Ecto neural progenitor cell (in vitro differentiated cells): ENCODE measurements at places on chromosomes 13 and 19.

- DNase-seq = no peak
Measured at GRCh38 chr19:34707661-34708060, 26.4 kb upstream of the ZNF181 start.

DNA sequence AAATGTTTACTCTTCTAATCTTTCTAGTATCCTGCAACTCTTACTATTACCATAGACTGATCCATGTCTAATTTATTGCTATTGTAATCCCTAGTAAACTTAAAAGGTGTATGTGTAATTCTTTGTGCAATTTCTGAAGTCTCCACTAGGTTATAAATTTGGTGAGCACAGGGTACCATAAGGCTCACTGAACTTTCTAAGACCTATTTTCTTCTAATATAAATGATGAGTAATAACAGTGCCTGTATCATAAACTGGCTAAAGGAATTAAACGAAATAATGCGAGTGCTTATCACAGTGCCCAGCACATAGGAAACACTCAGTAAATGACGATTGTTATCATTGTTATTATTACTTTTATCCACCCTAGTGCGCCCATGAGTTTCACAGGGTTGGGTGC is 119.1 kb downstream of the KLF12 start:
- no peak for DNase-seq

DNA sequence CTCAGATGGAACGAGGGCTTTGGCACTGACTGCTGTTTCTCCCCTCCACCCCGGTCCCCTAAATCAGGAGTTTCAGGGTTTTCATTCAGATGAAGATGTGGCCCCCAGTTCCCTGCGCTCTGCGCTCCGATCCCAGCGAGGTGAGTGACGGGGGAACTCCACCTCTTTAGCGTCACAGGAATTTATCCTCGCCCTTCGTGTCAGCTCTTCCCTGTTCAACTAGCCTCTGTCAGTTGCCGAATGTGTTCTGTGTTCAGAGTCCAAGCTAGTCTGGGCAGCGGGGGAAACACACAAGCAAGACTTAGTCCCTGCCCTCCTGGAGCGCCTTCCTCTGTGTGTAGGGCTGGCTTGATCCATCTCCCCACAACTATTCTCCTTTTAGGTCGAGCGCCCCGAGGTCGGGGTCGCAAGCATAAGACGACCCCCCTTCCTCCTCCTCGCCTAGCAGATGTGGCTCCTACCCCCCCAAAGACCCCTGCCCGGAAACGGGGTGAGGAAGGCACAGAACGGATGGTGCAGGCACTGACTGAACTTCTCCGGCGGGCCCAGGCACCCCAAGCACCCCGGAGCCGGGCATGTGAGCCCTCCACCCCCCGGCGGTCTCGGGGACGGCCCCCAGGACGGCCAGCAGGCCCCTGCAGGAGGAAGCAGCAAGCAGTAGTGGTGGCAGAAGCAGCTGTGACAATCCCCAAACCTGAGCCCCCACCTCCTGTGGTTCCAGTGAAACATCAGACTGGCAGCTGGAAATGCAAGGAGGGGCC is 1.8 kb downstream of the KMT2B start:
- no peak for DNase-seq

DNA sequence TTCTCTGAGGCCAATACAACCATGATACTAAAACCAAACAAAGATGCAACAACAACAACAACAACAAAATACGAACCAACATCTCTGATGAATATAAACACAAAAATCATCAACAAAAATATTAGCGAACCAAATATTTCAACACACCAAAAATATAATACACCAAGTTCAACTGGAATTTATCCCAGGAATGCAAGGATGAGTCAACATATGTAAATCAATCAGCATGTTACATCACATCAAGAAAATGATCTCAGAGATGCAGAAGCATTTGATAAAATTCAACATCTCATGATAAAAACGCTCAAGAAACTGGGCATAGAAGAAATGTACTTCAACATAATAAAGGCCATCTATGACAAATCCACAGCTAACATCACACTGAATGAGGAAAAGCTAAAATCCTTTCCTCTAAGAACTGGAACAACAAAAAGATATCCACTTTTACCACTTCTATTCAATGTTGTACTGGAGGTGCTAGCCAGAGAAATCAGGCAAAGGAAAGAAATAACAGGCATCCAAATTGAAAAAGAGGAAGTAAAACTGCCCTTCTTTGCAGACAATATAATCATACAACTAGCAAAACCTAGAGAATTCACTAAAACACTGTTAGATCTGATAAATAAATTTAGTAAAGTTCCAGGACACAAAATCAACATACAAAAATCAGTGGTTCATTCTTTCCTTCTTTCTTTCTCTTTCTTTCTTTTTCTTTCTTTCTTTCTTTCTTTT is 2448.7 kb upstream of the PCDH20 start:
- DNase-seq = no peak

DNA sequence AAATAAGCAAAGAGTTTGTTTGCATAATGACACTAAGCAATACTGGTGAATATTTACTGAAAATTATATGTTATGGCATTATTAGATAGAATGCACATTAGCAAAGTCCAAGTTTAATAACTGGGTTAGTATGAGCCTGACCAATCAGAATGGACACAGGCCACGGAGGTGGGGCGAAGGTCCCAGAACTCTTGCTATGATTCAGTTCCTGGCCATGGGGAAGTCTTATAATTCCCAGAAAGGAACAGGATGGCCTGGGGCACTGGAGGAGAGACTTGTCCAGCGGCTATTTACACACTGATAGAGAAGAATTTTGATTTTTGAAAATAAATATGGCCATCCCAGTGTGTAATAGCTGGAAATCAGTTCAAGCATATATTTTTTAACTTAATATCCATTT is 372.0 kb downstream of the EFNB2 start:
- DNase-seq = no peak

DNA sequence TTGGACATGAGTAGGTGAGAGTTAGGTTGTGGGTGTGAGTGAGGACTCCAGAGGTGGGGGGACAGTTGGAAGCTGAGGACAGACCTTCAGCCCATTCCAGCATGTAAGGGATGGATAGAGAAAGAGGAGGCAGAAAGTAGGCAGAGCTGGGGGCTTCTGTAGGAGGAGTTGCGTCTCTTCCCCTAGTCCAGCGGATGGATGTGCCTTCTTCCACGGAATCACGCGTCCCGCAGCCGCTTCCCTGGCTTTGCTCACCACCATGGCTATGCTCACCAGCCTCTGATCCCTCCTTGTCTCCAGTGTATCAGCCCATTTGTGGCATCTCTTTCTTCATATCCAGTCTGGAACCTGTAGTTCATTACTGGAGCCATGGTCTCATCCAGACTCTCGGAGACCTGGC is 5.6 kb downstream of the UBAC2 start:
- DNase-seq = no peak

DNA sequence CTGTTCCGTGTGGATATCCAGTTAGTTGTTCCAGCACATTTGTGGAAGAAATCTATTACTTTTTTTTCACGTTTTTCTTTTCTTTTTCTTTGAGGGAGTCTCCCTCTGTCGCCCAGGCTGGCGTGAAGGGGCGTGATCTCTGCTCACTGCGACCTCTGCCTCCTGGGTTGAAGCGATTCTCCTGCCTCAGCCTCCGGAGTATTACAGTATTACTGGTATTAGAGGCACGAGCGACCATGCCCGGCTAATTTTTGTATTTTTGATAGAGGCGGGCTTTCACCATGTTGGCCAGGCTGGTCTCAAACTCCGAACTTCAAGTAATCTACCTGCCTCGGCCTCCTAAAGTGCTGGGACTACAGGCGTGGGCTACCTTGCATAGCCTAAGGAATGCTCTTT is 43.6 kb downstream of the ZNF611 start:
- peak; percentile 29 for DNase-seq

GRCh38 chr13:83221813-83222241 is 660.4 kb downstream of the SLITRK1 start:
- DNase-seq = no peak

DNA sequence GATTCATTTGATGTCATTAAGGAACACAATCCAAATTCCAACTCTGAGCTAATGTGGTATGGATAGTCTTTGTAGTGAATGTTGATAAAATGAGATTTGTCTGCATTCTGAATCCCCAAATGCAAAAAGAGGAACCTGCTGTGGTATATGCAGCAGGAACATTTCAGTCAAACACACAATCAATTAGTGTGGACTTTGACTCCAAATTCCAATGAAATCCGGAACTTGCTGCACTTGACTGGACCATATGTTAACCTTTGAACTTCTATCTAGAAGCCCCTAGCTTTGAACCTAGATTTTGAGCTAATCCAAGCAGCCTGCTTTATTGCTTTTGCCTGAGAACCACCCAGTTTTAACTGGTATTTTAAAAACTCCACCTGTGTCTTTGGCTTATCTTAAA is 341.3 kb downstream of the SPRY2 start:
- DNase-seq = no peak
